Jurkat, Clone E6-1 (cell line): ENCODE measurements at places on chromosomes 3 and 15.
A peak's percentile ranks its signal among the peaks of the same experiment; 100 is the strongest.

DNA sequence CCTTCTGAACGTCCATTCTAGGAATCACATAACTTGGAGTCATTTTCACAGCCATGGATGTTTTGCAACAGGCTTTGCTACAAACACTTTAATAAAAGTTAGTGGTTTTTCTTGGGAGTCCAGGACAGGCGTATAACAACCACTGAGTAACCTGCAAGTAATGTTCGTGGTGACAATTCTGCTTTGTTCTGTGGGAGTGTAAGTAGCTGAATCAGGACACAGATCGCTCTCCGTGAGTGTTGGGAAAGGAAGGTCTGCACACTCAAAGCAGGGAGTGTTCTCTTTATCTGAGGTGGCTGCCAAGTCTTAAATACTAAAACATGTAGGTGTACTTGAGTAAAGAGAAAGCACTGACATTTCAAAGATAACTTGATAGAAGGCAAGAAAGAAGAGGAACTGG, 7.9 kb upstream of the BNC1 start:
- no peak for DNase-seq

- DNase-seq = no peak
Observed at GRCh38 chr3:19347671-19348070, 199.4 kb downstream of the KCNH8 start.

- no peak for DNase-seq
Observed at GRCh38 chr3:130820976-130821375, 72.9 kb upstream of the ATP2C1 start.

DNA sequence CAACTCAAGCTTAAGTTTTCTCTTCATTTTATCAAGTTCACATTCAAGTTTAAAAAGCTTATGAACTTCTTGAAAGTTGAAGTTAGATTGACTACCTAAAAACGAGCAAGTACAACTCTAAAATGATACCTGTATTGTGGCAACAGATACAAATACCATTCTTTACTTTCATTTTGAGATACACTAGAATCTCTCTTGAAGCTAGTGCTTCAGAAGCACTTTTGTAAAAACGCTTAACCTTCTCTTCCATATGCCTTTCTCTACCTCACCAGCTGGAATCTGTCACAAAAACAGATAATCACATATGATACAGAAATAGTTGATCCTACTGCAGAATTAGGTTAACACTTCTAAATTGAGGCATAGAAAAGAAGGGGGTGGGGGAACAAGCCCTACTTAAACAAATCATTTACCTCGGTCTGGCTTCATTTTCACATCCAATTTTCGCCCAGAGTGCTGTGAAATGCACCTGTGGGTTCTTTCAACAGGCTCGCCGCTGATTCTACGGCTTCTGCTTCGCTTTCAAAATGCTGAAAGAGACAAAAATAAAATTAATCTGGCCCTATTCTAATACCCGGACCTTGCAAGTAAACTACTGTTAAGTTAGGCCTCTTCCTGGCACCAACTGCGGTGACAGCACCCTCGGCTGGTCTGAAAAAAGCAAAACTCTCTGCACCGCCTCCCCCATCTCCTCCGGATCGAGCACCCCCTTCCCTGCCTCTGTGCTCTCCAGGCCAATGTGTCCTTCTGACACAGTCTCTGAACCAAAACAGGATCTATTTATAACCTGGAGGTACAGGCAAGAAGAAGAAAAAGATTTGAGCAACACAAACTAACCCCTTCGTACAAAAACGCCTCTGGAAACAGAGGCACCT, 1.4 kb downstream of the ATOSA start:
- peak; percentile 46 for DNase-seq

DNA sequence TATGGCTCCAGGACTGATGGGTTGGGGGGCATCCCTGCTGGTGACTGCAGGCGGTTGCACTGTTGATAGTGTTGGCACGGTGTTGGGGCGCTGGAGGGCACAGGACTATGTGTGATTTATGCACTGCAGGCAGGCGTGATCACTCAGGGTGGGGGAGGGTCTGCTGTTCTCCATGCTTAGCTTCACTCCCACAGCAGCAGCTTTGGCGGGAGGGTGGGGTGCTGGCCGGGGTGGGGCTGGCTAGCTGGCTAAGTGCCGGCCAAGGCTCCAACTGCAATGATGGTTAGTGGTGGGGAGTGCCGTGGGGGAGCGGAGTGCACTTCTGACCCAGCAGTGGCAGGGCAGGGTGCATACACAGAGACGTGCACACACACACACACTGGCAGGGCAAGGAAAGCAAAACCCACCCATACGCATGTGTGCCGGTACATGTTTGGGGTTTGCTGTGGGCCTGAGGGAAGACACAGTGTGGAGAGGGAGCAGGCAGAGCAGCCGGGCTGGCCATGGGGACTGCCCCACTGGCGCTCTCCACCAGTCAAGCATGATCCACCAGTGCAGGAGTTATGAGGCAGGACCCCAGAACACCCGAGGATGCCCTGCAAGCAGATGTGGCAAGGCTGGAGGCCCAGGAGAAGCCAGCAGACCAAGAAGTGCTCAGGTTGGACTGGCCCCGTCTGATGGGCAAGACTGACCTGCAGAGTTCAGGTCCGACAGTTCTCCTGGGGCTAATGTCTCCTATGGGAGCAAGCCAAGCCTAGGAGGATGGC, 16.5 kb upstream of the FGF7 start:
- no peak for DNase-seq

DNA sequence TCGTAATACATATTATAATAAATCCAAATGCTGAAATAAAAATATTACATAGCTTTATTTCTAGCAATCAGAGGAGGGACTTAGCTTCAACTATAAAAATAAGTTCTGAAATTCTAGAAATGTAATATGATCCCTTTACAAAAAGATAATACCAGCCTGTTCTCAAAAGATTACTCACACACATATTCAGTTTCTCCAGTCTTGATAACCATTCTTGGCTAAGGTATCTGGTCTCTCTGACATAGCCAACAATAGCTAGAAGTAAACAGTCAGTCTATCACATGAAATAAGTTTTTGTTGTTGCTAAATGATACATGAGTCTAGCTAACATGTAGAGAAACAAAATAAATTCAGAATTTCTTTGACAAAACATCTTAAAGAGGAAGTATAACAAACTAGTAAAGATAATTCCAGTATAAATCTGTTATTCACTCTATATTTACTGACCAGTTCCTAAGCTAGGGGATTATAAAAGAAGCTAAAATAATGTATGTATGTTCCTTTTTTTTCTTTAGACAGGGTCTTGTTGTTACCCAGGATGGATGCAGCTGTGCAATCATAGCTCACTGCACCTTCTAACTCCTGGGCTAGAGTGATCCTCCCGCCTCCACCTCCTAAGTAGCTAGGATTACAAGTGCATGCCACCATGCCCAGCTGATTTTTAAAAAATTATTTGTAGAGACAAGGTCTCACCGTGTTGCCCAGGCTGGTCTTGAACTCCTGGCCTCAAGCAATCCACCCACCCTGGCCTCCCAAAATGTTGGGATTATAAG, 170.6 kb downstream of the TBL1XR1 start:
- DNase-seq = no peak

- DNase-seq = no peak
Observed at GRCh38 chr3:105195260-105195659, 171.4 kb upstream of the ALCAM start.

GRCh38 chr3:156433910-156434309, 121.0 kb downstream of the SSR3 start:
- no peak for DNase-seq

- no peak for DNase-seq
Observed at GRCh38 chr15:33083232-33084081, 111.1 kb downstream of the FMN1 start.

GRCh38 chr3:9903904-9904303, 1.3 kb downstream of the IL17RE start:
- no peak for DNase-seq

DNA sequence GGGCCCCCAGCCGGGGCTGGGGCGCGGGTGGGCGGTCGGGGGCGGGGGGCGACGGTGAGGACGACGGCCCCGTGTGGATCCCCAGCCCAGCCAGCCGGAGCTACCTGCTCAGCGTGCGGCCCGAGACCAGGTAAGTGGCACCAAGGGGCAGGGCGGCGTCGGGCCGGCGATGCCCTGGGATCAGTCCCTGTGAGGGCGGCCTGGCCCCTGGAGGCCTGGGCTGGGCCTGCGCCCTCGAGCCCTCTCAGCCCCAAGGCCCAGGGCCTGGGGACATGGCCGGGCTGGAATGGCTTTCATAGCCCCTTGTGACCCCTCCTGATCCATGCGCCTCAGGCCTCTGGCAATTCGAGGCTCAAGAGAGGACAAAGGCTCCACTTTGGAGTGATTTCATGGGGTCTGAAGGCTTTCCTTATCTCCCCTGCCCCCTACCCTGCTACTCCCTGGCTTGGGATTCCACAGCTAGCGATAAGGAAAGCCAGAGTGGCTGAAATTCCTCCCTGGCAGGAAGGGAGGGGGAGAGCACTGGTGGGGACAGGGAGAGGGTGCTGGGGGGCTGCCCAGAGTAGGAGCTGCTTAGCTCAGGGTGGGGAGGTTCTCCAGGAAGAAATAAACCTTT, 418 bp downstream of the ALPK3 start:
- no peak for DNase-seq

DNA sequence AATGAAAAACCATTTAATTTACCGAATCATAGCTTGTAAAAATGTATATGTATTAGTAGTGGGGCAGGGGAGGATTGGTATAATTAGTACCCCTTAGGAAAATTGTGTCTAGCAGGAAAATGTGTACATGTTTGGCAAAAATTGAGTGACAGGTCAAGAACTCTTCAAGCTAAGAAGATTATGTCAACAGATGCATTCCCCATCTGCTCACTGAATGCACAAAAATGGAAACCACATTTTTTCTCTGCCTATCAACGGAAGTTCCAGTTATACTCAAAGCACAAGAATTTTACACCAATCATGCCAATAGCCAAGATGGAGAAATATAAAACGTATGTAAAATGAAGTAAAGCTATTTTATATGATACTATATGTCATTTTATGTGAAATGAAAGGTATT, 377.8 kb downstream of the KCNH8 start:
- DNase-seq = no peak

DNA sequence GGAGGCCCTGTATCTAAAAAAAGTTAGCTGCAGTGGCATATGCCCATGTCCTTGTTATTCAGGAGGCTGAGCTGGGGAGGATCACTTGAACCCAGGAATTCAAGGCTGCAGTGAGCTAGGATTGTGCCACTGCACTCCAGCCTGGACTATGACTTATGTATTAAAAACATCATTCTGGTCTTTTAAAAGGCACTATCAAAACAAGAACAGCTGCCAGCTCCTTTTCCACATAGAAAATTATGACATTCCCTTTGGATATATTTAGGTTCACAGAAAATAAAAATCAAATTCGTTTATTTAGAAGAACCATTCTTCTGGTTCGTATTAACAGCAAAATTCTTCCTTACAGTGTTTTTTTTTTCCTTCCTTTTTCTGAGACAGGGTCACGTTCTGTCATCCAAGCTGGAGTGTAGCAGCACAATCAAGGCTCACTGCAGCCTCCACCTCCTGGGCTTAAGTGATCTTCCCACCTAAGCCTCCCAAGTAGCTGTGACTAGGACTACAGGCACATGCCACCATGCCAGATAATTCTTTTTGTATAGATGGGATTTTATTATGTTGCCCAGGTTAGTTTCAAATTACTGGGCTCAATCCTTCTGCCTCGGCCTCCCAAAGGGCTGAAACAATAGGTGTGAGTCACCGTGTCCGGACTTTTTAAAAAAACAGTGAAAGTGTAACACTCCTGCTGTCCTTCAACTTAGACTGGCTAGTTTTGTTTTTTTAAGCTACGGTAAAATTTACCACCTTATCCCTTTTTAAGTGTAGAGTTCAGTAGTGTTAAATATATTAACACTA, 13.9 kb downstream of the ICE2 start:
- no peak for DNase-seq

DNA sequence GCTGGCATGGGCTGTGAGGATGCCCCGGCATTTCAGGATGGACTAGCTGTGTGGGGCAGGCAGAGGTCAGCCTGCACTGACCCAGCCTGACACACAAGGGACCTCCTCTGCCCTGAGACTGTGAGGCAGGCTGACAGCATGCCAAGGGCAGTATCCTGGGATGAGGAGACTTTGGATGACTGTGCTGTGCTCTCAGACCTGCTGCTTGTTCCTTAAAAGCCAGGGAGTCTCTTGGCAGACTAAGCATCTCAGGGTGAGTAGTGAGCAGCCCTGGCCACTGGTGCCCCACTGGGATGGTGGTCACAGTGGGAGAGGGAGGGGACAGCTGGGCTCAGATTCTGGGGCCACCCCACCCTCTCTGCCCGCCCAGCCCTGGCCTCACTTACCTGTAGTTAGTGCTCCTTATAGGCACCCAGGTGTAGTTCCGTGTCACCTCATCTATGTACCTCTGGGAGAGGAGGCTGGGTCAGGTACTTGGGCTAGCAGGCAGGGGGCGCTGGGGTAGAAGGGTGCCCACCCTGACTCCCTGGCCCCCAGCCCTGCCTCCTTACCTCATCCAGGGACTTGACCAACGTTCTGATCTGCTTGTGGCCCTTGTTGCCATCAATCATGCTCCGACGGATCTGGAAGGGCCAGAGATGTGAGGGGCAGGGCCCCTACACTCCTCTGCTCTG, 16.1 kb upstream of the TMEM115 start:
- DNase-seq = no peak

GRCh38 chr3:9032231-9032777, 69.0 kb upstream of the RAD18 start:
- no peak for DNase-seq

DNA sequence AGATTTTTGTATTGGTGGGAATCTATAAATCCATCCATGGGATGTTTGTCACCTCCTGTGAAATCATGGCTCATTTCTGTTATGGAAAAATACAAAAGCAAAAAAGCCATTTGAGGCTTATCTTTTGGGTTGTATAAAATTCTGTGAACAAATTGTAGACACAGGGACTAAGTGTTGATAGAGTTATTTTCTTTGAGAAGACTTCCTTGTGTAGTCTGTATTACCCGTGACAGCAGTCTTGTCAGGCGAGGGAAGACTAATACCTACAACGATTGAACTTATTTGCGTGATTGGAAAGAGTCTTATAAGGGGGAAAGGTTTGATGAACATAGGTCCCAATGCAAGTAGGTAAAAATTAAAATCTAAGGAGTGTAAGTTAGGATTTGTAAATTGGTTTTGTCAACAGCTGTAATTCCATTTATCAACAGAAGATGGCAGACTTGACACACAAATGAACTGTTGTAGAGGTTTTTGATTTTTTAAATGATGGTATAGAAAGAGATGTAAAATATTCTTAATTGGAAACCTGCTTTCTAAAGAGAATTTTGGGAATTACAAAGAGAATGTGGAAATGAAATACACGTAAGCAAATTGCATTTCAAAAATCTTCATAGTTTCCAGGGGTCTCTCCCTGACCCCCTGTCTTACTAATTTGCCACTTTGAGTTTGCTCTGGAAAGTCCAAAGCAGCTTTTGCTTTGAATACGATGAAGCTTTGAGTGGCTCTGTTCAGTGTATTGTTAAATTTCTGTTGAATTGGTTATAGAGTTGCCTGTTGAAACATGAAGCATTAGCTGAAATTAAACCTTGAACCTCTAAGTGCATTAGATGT, 33.2 kb downstream of the SLC25A26 start:
- DNase-seq = peak; percentile 53

GRCh38 chr3:11835028-11835639, 11.6 kb downstream of the TAMM41 start:
- no peak for DNase-seq

GRCh38 chr3:52845691-52846431, 11.0 kb upstream of the MUSTN1 start:
- DNase-seq = no peak

GRCh38 chr15:32837935-32838334, 120.1 kb downstream of the GREM1 start:
- no peak for DNase-seq
